ENCODE measurements at places on chromosomes 1 and 21.

- no peak for DNase-seq
Observed at GRCh38 chr21:33126569-33126968, 56.6 kb downstream of the OLIG1 start.

DNA sequence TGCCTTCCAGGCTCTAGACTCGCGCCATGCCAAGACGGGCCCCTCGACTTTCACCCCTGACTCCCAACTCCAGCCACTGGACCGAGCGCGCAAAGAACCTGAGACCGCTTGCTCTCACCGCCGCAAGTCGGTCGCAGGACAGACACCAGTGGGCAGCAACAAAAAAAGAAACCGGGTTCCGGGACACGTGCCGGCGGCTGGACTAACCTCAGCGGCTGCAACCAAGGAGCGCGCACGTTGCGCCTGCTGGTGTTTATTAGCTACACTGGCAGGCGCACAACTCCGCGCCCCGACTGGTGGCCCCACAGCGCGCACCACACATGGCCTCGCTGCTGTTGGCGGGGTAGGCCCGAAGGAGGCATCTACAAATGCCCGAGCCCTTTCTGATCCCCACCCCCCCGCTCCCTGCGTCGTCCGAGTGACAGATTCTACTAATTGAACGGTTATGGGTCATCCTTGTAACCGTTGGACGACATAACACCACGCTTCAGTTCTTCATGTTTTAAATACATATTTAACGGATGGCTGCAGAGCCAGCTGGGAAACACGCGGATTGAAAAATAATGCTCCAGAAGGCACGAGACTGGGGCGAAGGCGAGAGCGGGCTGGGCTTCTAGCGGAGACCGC, 2.0 kb upstream of the OLIG2 start:
- DNase-seq, result no peak

DNA sequence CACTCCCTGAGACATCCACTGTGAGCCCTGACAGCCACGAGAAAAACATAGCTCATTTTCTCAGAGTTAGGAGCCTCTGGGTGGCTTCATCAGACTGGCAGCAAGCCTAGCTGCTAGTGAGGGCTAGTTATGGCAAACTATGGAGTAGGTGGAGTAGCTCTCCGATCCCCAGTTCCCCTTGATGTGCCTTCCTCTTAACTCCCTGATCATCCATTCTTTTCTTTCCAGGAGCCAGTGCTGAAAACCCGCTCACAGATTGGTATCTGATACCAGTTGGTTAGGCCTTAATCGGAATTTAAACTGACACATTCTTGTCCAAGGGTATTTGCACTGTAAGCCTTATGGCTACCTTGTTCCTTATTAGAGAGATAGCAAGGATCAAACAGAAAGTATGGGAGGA, 31.4 kb upstream of the PAXBP1 start:
- DNase-seq, result no peak

DNA sequence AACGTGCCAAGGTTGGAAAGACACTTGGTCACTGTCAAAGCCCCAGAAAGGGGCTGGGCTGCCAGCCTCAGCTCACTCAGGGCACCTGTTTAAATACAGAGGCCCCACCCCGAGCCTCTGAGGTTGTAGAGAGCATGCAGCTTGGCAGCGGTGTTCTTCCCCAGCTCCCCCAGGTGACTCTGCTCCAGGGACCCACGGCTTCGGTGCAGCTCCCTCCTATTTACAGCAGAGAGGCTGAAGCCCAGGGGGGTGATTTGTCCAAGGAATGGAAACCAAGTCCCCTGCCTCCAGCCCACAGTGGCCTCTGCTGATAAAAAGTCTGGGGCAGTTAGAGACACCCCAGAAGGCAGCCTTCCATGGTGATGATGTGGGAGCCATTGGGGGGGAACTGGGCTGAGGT, 9.1 kb upstream of the C1QA start:
- no peak for DNase-seq

DNA sequence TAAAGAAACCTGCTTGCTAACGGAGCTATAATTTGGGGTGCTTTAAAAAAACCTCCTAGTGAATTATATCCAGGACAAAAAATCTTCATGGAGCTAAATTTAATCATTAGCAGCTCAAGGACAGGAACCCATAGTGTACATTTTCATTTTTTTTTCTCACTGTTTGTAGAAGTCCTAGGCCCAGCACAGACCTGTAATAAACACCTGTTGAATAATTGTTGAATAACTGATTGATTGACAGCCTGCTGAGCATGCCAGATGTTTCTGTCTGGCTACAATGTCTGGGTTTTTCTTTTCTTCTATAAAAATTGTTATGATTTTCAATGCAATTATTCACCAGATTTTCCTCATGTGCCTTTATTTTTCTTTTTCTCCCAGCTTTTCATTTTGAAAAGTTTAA, 10.9 kb upstream of the GALNT2 start:
- no peak for DNase-seq

DNA sequence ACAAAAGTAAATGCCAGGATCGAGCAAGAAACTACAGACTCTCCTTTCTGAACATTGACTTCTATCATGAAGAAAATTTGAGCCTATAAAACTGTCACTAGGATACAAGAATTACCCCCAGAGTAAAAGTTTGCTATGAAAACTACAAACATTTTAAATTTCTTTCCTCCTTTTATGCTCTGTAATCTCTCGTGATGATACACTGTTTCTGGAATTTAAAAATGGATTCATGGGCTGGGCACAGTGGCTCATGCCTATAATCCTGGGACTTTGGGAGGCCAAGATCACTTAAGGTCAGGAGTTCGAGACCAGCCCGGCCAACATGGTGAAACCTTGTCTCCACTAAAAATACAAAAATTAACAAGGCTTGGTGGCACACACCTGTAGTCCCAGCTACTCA, 181.3 kb downstream of the ZNF281 start:
- no peak for DNase-seq

GRCh38 chr1:212430955-212431394, 1.7 kb upstream of the NENF start:
- DNase-seq, result no peak

GRCh38 chr1:149906570-149907075, 7.3 kb downstream of the BOLA1 start:
- DNase-seq, result no peak

- no peak for DNase-seq
Observed at GRCh38 chr1:59266927-59267293, 30.0 kb upstream of the FGGY start.

- DNase-seq, result no peak
Observed at GRCh38 chr1:178870944-178871343, at the start of gene ANGPTL1. Gene ANGPTL1 (minus strand): TSS chr1:178871077. CDS start chr1:178865776, 5,301 bp downstream.

DNA sequence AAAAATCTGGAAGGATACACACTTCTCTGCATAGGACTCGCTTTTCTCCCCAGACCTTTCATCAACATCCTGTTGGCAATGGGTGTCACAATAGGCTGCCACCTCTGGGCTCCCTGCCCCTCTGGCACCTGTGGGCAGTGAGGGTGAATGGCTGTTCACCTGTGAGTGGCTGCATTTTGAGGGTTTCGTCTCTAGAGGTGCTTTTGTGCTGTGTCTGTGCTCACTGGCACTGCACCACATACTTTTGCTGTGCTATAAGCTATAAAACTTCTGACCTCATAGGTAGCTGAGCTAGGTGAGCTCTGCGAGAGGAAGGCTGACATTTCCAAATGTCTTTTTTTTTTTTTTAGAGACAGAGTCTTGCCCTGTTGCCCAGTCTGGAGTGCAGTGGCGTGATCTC, 35.9 kb downstream of the SLC30A1 start:
- no peak for DNase-seq

DNA sequence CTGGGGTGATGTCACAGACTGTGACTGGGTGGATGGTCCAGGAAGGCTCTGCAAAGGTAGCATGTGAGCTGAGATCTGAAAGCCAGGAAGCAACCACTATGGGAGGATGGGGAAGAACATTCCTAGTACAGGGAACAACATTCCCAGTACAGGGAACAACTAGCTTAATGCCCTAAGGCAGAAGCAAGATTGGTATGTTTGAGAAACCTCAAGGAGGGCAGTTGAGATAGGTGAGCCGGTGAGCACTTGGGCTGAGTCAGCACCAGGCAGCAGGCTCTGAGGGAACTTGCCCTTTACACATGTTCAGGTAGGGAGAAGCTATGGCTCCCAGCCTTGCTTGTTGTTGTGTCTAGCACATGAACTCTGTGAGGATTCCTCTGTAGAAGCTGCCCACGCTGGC, 24.2 kb upstream of the CACNA1E start:
- DNase-seq, result no peak

GRCh38 chr1:220824031-220824989, 37.6 kb downstream of the MTARC1 start:
- no peak for DNase-seq

- no peak for DNase-seq
Observed at GRCh38 chr1:57831624-57832023, 407.8 kb upstream of the DAB1 start.

DNA sequence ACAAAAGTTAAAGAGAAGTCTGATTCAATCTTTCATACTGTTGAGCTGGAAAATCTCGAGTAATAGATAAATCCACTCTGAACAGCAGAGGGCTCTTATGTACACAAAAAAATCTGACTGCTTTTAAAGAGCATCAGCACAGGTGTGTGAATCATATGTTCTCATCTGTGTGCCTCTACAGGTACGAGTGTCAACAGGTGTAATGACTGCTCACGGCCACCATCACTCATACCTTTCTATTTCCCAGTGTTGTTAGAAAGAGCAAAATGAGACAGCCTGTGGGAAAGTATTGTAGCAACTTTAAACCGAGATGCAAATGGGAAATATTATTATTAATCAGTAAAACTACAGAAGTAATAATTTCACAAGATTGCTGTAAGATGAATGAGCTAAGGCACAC, 49.0 kb upstream of the SCAF4 start:
- DNase-seq, result no peak

GRCh38 chr1:1763657-1764621, 14.3 kb downstream of the NADK start:
- DNase-seq, result no peak

DNA sequence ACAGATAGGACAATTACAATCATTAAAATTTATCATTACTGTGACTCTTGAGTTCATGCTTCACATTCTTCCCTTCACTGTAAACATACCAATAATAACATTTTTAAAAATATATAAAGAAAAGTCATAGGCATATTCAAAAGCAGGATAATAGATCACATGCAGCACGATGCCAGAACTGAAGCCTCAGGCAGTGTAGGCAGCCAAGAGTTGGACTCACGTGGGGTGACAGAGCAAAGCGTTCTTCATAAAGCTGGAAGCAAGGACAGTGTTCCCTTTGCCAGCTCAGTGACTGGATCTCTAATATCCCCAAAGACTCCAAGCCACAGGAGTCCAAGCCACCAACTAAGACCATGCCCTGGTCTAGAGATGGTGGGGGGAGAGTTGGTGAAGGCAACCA, 77.7 kb downstream of the ODF2L start:
- DNase-seq, result no peak

GRCh38 chr1:67339623-67340343, 32.1 kb downstream of the IL12RB2 start:
- no peak for DNase-seq

DNA sequence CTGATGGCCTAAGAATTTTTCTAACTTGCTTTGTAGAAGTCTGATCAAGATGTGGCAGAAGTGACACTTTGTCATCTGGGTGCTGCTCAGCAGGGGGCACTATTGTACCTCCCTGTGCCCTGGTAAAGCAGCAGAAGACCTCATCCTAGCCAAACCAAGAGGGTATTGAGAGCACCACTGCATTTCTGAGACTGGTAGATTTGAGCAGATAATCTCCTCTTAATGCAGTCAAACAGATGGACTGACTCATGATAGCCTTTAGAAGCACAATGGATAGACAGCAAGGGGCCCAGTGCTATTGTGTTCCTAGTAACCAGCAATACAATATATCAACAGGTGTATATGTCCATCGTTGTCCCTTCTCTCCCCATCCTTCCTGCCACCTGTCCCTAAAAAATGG, 5.7 kb downstream of the TPM3 start:
- peak; percentile 47 for DNase-seq

- DNase-seq, result no peak
Observed at GRCh38 chr1:3511306-3511705, 56.8 kb downstream of the ARHGEF16 start.

GRCh38 chr1:51331206-51332100, 1.1 kb upstream of the TTC39A start:
- DNase-seq, result no peak

GRCh38 chr1:16153096-16153998, 2.5 kb downstream of the EPHA2 start:
- DNase-seq, result no peak

DNA sequence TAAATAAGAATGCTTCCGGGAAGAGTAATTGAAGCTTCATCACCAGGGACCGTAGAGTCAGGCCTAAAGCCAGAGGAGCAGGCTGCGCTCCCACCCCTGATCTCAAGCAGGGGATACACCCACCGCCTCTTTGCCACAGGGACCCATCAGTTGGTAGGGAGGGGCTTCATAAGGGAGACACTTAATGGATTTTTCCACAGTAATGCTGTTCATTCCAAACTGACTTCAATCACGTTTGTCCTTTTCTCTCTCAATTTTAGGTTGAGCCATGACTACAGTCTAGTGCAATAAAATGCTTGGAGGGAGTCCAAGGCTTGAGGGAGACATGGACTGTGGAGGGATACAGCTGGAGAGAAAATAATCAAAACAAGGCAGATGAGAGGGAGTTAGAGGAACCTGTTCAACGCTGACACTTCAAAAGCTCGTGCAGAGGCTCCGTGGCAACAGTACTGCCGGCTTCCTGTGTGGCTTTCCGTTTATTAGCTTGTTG, 111.5 kb downstream of the SEC16B start:
- DNase-seq, result no peak

- no peak for DNase-seq
Observed at GRCh38 chr1:178926046-178926445, 55.2 kb upstream of the ANGPTL1 start.

DNA sequence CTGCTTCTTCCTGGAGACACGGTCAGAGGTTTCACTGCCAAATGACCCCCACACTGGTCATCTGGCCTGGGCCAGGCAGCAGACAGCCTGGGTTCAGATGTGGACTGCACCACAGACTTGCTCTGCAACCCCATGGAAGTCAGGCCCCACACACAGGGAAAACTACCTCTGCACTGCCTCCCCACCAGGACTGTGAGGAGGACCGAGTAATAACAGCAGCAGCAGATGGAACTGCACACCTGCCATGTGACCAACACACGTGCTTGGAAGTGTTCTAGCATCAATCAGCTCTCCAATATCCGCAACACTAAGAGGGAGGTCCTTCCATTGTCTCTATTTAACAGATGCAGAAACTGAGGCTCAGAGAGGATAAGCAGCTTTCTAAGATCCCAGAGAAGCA, 51.4 kb downstream of the SLC9A1 start:
- no peak for DNase-seq

DNA sequence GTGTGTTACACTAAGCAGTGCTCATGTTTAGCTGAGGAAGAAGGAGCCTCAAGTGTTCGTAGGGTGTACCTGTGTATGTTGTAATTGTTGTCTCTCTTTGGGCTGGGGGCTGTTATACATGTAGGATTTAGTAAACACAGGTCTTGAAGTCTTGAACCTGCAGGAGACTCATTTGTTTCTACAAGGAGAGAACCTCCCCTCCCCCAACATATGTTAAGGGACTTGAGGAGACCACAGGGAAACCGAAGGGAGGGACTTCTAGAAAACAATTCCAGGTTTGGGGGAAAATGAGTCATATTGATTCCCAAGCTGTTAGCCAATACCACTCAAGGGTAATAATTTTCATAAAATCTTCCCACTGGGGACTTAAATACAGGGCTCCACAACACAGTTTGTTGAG, 25.0 kb upstream of the AGBL4 start:
- no peak for DNase-seq

All from effector CD4-positive, alpha-beta T cell (primary cell).